ENCODE measurements at places on chromosomes 6 and 20.

DNA sequence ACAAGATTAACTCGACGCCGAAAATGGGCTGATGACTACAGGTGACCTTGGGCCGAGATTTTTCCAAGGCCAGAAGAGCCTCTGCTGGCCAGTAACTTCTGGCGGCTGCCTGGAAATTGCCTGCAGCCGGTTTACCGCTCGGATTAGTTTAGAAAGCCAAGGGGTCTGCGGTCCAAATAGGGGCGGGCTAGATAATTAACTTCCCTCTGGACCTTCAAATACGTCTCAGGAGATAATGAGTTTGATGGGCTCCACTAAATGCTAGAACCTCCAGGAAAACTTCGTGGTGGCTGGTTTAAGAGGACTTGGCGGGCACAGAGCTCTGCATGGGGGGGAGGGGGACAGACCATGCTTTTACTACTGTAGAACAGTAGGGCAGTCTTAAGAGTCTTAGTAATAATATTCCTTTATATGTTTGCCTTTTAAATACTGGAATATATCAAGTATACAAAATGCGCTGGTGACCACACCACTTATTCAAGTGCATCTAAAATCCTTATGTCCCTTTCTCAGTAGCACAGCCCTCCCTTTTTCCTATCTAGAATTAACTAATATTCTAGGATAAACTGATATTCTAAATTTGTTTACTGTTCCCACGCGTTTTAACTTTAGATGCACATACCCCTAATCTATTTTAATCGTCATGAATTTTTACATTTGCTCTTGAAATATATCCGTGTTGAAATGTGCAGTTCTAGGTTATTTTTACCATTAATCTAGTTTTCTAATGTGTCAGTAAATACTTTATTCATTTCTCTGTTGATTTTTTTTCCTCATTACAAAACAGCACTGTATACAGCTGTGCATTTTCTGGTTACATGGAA, 107.5 kb upstream of the PRSS16 start:
- DNase-seq, result peak; percentile 48

DNA sequence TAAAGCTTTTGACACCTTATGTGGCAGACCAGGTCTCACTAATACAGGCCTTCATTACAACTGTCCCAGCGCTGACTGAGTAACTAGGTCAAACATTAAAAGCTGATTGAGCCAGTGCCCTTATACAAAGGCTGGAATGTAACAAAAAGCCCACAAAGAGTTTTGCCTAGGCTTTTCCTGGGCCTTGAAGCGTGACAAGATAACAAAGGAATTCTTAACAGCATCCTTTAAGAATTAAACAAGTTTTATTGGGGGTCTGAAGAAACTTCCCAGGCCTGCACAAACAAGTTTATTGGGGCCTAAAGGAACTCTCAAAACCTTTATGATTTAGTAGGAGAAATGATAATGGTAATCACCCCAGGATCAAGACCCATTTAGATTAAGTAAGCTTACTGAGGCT, 267.6 kb upstream of the FAM83B start:
- DNase-seq, result no peak

- DNase-seq, result no peak
Measured at GRCh38 chr6:68544450-68544849, 90.6 kb upstream of the ADGRB3 start.

GRCh38 chr6:32255199-32256153, 31.6 kb upstream of the NOTCH4 start:
- DNase-seq, result peak; percentile 90

GRCh38 chr6:44297063-44298038, 15.8 kb downstream of the AARS2 start:
- no peak for DNase-seq

DNA sequence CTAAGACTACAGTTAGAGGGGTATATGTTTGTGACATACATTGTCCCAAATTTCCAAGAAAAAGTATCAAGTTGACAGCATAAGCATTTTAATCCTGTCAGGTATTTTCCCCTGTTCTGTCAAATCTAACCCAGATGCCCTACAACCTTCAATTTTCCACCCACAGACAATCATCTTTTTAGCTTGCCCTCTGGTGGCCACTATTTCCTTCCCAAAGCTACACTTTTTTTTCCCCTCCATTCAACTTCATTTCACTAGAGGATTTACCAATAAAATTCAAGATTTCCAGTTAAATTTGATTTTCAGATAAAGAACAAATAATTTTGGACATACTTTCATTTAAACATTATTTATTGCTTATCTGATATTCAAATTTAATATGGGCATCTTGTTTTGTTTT, 286.6 kb downstream of the TENT5A start:
- DNase-seq, result peak; percentile 33

GRCh38 chr6:28542440-28543296, 17.0 kb downstream of the GPX5 start:
- DNase-seq, result peak; percentile 76

DNA sequence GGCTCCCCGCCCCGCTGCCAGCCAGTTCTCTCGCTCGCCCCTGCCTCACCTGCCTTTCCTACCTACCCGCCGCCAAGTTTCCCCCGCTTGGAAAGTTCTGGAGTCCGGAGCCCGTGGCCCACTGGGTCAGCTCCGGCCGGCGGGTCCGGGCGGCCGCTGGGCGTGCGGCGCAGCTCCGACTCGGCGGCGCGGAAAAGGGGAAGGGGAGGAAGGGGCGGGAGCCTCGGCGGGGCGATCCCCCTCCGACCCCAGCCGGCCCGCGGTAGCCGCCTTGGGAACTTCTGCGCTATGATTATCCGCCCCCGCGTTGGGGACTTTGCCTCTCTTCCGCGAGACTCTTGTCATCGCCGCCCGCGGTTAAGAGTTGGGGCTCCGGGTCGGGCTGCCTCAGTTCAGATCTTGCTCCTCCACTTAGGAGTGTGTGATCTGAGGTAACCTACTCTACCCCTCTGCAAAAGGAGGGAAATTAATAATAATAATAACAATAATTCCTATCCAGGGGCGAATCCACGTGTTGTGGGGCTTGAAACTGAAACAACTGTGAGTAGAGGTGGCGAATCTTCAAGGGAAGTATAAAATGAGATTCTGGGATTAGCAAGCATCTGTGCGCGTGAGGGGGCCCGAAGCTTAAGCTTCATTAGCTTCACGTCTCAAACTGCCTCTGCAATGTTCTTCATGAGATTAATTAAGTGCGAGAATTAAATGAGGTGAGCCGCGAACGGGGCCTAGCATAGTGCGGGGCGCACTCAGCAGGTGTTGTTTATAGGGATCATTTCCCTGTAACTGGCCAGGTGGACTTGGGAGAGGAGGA, 30.8 kb downstream of the SF3B5 start:
- no peak for DNase-seq

- DNase-seq, result no peak
Measured at GRCh38 chr6:43093436-43094289, 17.5 kb downstream of the PTK7 start.

- no peak for DNase-seq
Measured at GRCh38 chr6:1496836-1497760, 107.7 kb downstream of the FOXF2 start.
